Testis (tissue), 5 donors: ENCODE measurements at places on chromosomes 4 and X. TPM values are rescaled to one million over a fixed set of nuclear protein-coding genes. Genes with fewer than 3 reads are reported as not detected.

The HTN3 gene
- total RNA-seq = not detected

The BDH2 gene
- 54.7 TPM for total RNA-seq

The WAS gene
- 2.5 TPM for total RNA-seq

The SLC49A3 gene
- 10.1 TPM for total RNA-seq

The GAGE12H gene
- total RNA-seq = not detected

The SLC9A7 gene
- 8.1 TPM for total RNA-seq

The ADH6 gene
- total RNA-seq = 0.62 TPM

The CHRDL1 gene
- 3.4 TPM for total RNA-seq

The REELD1 gene
- 0.62 TPM for total RNA-seq

The BST1 gene
- total RNA-seq = 1.1 TPM

The F11 gene
- total RNA-seq = 0.19 TPM

The GPC3 gene
- 5.4 TPM for total RNA-seq

The DNAAF6 gene
- 2.6 TPM for total RNA-seq

The XK gene
- total RNA-seq = 4.3 TPM

The SHOX gene
- total RNA-seq = 0.16 TPM

The COL4A6 gene
- total RNA-seq = 3.5 TPM

The SUPT20HL1 gene
- total RNA-seq = 1.5 TPM

The TMEM185A gene
- 66.0 TPM for total RNA-seq

The SHROOM3 gene
- total RNA-seq = 7.2 TPM

The SERTM2 gene
- not detected for total RNA-seq

The IL2RG gene
- total RNA-seq = 1.7 TPM

The CXCL1 gene
- not detected for total RNA-seq

The GAGE12J gene
- total RNA-seq = 8.5 TPM

The MSANTD1 gene
- total RNA-seq = 10.3 TPM

The IL1RAPL1 gene
- total RNA-seq = 0.94 TPM

The ALPK1 gene
- 9.7 TPM for total RNA-seq

The MORC4 gene
- total RNA-seq = 51.9 TPM

The HSD17B11 gene
- 22.7 TPM for total RNA-seq

The ATP8A1 gene
- 32.5 TPM for total RNA-seq

The CLNK gene
- not detected for total RNA-seq

The CFI gene
- 24.5 TPM for total RNA-seq

The FGF5 gene
- not detected for total RNA-seq

The SLC9B2 gene
- 10.2 TPM for total RNA-seq

The NAT8L gene
- 82.9 TPM for total RNA-seq

The ETDA gene
- 1.5 TPM for total RNA-seq
